ENCODE measurements at places on chromosomes 3 and 15.

- no peak for DNase-seq
Observed at GRCh38 chr3:39727415-39727814, 82.0 kb upstream of the MYRIP start.

- DNase-seq: no peak
Observed at GRCh38 chr3:111152496-111152895, 80.9 kb downstream of the NECTIN3 start.

DNA sequence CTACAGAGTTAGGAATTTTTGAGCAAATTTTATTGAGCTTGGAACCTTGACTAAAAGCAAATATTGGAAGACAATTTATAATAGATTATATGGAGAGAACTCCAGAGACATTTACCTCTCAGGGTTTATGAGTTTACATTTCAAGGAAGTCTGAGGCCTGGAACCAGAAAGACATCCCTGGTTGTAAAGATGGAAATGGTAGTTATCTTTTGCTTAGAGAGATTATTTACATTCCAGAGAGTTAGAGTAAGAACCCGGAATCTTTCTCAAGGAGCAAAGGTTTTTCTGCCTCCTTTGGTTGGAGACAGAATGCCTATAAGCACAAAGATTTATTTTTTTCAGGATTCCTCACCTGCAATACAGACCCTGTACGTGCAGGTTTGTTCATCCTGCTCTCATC is 458.1 kb downstream of the TBL1XR1 start:
- DNase-seq: no peak

DNA sequence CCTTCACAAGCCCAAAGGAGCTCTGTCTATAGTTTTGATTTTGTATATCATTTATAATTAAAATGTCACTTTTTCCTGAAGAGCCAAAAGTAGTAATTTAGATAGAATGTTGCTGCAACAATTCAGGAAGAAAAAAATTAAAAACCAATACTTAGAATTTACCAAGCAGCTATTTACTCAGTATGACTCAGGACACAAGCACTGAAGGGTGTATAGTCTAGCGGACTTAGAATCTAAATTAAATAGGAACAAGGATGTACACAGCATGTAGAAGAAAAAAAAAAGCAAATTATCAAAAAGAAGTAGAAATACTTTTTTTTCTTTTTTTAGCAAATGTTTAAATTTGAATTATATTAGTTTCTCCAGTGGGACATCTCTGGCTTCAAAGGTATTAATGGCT is 31.6 kb downstream of the PGBD4 start:
- no peak for DNase-seq

- DNase-seq: no peak
Observed at GRCh38 chr15:66097151-66098021, 156.2 kb downstream of the MEGF11 start.

GRCh38 chr3:13879946-13880810 is at the start of gene WNT7A:
WNT7A (minus strand) TSS chr3:13880071; CDS start chr3:13879816, 255 bp downstream.
- peak; percentile 36 for DNase-seq

GRCh38 chr3:71121429-71122167 is 461.9 kb downstream of the FOXP1 start:
- DNase-seq: no peak

DNA sequence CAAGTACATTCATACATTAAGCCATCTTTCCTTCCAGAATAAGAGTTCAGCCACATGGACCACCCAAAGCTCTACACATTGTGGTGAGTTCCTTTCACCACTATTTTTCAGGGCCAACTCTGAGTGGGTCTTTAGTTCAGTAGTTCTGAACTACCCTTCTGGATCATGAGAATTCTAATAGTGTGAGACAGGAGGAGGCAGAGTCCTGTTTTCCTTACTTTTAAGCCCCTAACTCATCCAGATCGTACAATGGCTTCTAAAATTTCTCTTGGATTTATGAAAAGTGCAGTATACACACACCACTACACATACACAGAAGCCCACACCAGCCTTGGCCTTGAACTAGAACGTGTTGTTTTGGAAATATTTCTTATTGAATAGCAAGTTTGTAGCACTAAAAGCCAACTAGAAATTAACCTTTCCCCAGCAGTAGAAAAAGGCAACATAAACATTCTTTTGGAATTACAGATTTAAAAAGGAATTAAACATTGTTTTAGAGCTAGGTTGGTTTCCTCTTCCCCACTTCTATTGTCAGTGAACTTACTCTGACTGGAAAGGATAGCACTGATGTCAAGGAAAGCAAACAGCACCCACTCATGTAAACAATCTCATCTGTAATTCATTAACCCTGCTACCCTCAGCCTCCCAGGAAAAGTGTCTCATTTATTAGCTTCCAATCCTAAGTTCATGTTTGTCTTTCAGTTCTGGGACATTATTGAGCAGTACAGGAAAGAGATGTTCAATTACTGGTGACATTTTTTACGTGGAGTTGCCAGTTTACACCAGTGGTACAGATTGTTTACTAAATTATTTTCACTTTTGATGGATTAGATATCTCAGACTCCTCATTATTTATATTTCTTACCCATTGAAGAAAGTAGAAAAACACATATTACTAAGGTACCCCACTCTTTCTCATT is 95.7 kb upstream of the AGTR1 start:
- no peak for DNase-seq

DNA sequence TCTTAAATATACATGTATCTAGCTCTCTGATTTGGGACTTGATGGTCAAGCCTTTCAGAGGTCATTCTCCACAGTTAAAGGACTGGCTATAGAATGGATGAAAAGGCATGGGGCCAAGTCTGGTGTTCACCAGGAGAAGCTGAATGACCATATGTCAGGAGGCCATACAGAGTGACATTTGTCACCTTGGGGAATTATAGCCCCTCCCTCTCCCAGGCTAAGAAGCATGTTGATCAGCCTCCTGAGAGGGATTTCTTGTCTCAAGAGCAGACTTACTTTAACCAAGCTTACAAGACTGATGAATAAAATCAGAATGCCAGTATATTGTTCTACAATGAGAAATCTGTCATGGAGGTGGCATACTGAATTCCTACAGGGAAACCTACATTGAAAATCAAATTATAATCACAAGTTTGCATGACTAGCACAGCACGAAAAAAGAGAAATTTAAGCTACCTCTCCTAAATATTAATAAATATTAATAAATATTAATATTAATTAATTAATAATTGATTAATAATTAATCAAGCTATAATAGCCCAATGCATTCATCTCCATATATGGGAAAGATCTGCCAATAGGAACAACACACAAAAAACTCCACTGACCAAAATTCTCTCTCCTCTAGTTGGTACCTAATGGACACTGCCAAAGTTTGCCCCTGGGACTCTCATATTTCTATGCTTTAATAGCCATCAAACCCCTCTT is 47.3 kb downstream of the ATP8B4 start:
- DNase-seq: no peak

DNA sequence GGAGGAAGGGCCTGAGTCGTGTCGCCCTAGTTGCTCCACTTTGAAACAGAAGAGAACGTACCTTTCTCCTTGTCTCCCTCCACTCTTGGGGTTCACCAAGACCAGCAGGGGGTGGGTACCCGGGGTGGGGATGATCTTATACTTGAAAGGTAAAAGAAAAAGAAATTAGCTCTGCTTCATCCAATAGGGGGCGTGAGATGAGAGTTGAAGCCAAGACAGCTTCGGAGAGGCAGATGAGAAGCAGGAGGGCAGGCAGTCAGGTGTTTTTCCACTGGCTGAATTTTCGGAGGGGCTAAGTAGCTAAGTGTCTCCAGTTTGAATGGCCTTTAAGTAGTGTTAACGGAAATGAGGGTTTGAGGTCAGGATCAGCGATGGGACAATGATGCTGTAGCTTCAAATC is 100.4 kb downstream of the DGKG start:
- DNase-seq: no peak

DNA sequence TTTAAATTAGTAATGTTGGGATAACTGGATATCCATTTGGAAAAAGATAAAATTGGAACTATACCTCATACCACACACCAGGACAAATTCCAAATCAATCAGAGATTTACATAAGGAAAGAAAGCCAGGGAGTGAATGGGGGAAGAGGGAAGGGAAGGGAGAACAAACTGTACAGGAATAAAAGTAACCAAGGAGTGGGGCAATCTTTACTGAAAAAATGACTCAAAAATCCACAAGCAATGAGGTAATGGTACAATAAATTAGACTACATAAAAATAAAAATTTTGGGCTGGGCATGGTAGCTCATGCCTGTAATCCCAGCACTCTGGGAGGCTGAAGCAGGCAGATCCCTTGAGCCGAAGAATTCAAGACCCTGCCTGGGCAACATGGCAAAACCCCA is 82.6 kb downstream of the MLH1 start:
- no peak for DNase-seq

GRCh38 chr15:32718227-32718820 is 520 bp downstream of the GREM1 start:
- no peak for DNase-seq

- DNase-seq: no peak
Observed at GRCh38 chr3:64901986-64902516, 214.3 kb upstream of the ADAMTS9 start.

- DNase-seq: no peak
Observed at GRCh38 chr3:105353485-105354161, 13.1 kb upstream of the ALCAM start.

- no peak for DNase-seq
Observed at GRCh38 chr3:151367448-151367847, 17.1 kb downstream of the P2RY12 start.

- DNase-seq: no peak
Observed at GRCh38 chr3:157363393-157363792, 73.3 kb upstream of the PTX3 start.

- DNase-seq: no peak
Observed at GRCh38 chr15:40334941-40335795, 5.6 kb downstream of the CCDC9B start.

DNA sequence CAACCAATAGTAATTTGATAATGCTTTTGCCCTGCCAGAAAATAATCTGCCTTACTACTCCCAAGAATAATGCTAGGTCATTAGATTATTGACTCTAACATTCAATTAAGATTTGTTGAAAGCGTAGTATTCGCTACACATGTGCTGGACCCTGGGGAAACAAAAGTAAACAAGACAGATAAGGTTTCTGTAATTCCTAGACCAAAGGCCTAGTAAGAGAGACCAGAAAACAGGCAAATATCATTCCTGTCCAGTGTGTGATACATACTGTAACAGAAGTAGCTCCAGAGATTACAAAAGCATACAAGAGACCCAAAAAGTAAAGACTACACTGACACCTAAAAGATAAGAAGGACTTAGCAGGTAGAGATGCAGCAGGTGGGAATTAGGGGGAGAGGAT is 60.8 kb downstream of the PLOD2 start:
- no peak for DNase-seq

DNA sequence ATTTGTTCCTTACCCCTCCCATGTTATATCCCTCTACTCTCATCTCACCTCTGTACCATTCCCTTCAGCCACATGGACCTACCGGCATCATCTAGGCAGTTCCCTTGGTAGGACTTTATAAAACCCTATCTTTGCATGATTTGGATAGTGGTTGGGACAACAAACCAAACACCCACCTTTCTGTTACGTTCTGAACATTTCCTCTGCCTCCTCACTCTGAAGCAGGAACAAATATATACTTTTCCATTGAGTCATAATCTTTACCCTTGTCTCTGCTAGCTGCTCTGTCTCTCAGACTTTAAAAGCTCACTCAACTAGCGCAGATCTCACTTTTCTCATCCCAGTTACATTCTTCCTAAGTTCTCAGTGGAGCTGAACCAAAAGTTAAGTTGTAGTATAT is 17.8 kb downstream of the UBXN7 start:
- no peak for DNase-seq

DNA sequence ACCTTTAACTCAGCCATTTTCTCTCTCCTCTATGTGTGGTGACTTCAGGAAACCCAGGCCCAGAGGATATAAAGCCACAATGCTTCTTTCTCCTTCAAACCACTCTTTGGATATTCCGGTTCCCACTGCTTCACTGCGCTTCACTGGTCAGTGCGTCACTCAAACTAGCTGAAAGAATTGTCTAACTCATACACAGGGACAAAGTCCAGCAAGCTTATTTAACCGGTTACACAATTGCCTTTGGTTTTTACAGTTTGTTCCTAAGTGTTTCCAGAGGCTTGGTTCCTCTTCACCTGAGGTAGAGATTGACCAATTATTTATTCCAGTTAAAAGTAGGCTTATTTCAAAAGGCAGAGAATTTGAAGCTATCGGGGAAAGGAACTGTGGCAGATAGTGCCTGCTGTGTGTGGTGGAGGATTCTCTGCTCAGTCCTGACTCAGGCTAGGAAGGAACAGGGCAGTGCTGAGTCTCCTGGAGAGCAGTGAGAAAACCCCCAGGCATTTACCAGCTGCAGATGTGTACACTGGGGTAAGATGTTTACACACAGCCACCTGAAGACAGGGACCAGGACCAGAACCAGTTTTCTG is at the start of gene HGD:
TSS of gene HGD (minus strand) at position 145 of the 587 bp plus-strand sequence. CDS start at position 17, 128 bp downstream.
- DNase-seq: no peak

- no peak for DNase-seq
Observed at GRCh38 chr3:178676942-178677790, 140.9 kb downstream of the KCNMB2 start.

- DNase-seq: no peak
Observed at GRCh38 chr3:183895296-183895695, 10.6 kb upstream of the PARL start.

GRCh38 chr3:42827023-42827422 is 17.8 kb downstream of the ACKR2 start:
- DNase-seq: no peak

DNA sequence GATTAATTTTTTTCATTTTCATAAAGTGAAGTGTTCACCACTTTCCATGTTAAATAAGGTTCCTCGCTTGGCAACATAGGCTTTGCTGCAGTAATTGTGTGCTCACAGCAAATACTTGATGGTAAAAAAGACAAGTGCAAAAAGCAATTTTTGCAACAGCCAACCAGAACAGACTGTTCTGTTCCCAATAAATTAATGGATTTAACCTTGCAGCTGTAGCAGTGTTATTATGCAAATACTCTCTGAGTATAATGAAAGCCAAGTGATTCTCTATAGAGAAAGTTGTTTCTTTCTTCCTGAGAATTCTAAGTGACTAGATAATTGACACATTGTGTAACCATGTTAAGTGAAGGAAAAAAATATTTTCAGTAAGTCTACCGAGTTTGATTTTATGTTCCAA is 183.7 kb upstream of the NAALADL2 start:
- no peak for DNase-seq

GRCh38 chr3:157066335-157067098 is 93.4 kb downstream of the CCNL1 start:
- no peak for DNase-seq

DNA sequence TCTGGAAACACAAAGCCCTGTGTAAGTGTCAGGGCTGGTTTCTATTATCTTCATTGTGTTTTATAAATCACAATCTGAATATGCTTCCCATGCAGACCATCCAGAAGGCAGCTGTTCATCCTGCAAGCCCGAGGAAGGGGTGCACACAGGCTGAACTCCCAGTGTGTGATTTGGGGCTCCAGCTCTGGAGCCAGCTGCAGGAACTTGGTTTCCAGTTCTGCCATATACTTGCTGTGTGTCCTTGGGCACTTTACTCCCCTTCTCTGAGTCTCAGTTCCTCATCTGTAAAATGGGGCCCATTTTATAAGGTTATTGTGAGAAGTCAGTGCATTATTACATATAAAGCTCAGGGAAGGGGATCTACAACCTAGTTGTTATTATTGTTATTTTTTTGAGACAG is 22.6 kb downstream of the CYP8B1 start:
- no peak for DNase-seq

GRCh38 chr3:172181932-172182586 is 142.7 kb downstream of the FNDC3B start:
- DNase-seq: no peak

Measured in stimulated activated CD8-positive, alpha-beta memory T cell treated with anti-CD3 and anti-CD28 coated beads, Interleukin-7, amount 100 ng/mL, for 4 hours (primary cell).